ENCODE measurements at places on chromosomes 3 and 15.

GRCh38 chr15:55909036-55909811, 84.2 kb downstream of the NEDD4 start:
- peak; percentile 87 for DNase-seq

- peak; percentile 6 for DNase-seq
These were observed 431.1 kb downstream of the WDR72 start for GRCh38 chr15:53328341-53328740.

DNA sequence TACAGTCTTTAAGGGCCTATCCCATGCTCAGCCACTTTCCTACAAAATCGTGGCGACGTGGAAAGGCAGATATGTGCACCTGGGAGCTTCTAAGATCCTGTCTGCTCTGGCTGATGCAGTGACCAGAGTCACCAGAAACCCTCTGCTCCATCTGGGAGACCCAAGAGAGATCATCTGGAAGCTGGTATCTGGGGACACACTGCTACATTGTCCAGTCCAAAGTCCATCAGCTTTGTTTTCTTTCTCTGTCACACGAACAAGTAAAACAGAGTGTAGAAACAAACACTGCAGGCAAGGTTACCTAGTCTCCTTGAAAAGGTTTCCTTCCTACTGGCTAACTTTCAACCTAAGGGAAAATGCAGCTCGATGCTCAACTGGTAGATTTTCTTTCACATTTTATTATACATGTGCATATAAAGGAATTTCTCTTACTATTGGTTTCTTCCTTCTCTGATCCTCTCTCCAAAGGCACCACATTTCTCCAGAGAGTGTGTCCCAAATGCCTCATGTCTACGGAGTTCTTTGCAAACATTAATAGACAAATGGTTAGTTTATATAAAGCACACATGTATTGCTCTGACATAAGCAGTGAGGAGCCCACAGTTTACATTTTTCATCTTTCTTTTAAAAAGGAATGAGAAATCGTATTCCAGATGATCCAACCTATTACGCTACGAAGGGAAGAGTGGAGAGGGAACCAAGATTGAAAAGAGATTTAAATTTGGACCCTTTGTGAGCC, 8.3 kb upstream of the GREM1 start:
- DNase-seq, result no peak

DNA sequence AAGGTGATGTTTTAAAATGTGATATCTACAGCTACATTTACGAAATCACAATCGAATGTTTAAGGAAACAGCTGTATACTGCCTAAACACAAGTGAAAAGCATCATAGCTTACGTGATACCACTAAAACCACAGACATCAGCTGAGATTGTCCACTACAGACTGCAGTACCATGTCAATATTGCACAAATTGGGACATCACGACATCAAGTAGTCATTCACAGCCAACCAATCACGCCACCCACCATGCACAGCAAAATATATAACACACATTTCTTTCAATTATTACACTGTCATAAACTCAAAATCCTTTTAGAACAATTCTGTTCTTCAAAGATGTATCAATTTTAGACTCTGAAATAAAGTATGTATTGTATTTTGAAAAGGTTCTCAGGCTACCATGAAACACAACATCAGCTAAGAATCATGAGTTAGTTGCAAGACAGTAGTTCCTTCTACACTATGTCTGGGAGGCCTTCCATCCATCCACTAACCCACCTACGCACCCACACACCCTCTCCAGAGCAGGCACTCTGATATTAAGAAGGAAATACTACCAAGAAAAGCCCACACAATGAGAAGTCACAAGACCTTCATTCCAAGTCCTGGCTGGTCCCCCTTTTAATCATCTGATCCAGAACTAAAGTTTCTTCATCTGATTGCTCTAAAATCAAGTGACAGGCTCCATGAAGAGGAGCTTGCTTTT, 3.1 kb downstream of the DMXL2 start:
- DNase-seq, result no peak

- no peak for DNase-seq
These were observed 397.7 kb upstream of the EPHA6 start for GRCh38 chr3:96416549-96417255.

DNA sequence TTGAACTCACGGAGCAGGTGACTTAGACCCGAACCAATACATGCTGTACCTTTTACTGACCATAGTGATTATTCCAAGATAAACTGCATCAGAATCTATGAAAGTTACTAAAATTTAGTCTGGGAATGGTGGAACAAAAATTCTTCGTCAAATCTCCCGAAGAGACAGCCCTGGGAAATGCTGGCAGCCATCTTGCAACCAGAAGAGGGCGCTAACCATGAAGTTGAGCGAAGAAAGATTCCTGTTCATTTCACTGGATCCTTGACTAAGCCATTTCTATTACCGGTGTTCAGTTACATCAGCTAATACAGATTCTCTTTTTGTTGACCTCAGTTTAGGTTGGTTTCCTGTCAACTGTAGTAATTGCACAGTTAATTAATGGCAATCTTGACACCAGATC, 199.6 kb downstream of the SLC9A9 start:
- DNase-seq, result peak; percentile 23

DNA sequence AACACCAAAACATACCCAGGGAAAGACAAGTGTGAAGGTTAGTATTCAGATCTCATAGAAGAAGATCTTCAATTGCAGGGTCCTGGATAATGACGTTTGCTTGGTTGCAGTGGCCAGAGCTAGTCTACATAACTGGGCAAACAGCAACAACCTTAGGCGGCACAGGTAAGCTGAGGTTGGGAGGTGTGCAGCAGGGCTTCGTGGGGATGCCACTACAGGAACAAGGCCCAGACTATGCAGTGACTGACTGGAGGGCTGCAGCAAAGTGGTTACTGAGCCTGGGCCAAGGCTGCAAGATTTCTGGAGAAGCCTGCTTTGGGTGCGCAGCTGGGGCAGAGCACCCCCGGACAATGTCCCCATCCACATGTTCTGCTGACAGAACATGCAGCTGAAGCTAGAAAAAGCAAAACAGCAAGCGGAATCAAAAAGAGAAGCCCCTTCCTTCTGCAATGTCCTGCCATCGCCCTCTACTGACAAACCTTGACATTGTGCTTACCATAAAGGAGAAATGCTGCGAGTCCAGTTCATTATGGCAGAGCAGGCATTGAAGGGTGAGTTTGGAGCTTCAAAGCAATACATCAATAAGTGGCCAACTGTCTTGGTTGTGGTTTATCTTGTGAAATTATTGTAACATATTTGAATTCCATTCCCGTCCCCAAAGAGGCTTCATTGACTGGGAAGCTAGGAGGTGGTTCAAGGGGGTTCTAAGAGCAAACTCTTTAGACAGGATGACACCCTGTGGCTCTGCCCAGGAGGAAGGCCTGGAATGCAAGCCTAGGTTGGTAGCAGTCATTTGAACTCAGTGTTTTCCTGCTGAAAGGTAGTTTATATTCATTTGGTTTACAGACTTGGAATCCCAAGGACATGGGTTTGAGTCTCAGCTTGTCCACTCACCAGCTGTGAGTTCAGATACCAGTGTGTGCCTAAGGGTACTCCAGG, 217.0 kb downstream of the PDCD6IP start:
- DNase-seq, result no peak

- no peak for DNase-seq
These were observed 706.6 kb downstream of the SI start for GRCh38 chr3:164371681-164372080.

- DNase-seq, result no peak
These were observed 7.7 kb upstream of the SCN10A start for GRCh38 chr3:38823722-38824121.

DNA sequence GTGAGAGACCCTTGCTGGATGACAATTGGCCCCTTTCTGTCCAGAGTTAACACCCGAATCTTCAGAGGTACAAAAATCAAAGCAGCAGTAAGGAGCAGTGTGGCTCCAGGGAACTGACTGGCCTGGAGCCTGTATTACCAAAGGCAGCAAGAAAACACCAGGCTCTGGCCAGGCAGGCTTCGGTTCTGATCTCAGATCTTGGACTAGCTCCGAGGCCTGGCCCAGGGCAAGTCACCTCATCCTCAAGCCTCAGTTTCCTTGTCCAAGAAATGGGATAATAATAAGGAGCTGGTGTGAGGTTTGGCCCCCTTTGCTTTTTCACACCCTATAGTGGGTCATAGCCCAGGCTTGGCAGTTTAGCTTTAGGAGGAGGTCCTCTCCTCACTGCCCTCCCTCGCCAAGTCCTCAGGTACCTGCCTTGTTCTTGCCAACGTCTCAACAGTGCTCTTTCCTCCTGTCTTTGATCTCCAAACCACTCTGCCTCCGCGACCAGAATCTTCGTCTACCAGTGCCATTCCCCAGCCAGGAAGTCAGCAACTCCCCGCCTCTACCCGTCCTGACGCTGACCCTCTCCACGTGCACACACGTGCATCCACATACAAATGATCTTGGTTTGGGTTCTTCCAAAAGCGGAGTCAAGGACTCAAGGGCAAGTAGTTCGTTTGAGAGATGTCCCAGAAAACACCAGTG, 82.6 kb upstream of the TLE3 start:
- no peak for DNase-seq

- no peak for DNase-seq
These were observed 47.9 kb upstream of the LCTL start for GRCh38 chr15:66613743-66614142.

DNA sequence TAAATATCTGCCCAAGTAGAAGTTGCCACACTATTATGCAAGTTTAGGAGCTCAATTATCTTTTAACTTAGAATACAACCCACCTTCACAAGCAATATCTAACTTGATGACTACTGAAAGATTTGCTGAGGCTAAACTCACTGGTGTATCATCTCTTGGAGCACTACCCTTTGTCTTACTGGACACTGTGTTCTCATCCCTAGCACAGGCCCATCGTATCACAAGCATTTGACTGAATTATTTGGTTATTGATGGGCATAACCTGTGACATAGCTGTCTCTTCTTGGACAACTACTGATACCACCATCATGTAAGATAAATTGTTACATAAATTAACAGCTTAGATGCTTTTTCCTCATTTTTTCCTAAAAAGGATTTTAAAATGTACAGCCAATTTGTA, 216.2 kb upstream of the THBS1 start:
- DNase-seq, result no peak

Measured in kidney tubule cell (primary cell).